Hippocampal formation (tissue), 2 donors: ENCODE measurements at places on chromosomes 11 and 22.

- DNase-seq, result no peak
Observed at GRCh38 chr11:91239359-91239758, 985.3 kb upstream of the FAT3 start.

DNA sequence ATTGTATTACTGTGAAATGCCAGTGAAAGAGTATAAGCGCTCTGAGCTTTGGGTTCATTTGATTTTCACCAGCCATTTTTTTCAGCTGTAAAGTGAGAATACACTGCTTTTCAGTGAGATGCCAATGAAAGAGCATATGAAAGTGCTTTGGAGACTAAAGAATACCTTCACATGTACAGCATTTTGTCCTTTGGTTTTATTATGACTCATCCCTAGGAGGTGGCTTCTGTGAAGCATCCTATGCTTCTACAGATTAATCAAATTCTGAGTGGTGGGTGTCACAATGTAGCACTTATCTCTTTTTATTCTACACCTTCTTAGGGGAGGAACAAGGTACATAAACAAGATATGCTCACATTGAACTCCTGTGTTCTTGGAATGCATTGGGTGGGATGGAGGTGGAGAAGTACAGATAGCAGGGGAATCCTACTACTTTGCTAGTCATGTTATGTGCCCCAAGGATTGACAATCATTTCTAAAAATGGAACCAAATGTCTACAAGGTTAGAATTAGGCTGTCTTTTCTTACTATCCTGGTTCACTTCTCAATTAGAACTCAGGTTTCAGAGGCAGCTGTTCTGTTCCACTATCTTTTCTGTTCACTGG, 18.7 kb downstream of the TRIM44 start:
- no peak for DNase-seq

GRCh38 chr11:40393511-40393910, 1065.9 kb downstream of the LRRC4C start:
- DNase-seq, result no peak

DNA sequence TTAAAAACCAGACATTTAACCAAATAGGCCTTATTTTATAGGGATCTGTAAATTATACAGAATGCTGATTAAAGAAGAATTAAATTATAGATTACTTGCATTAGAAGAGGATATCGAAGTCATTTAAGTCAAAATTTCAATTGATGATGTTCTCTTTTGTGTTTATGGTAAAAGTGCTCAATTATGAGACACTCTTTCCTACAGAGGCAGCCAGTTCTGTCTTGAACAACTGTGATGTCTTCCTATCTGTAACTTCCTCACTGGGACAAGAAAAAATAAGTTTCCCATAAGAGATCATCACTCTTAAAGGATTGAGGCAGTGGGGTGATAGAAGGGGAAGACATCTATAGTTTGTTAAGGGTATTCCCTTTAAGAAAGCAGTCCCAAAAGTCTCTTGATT, 613.5 kb downstream of the INSC start:
- no peak for DNase-seq

- no peak for DNase-seq
Observed at GRCh38 chr11:120722524-120722923, 211.0 kb downstream of the GRIK4 start.

DNA sequence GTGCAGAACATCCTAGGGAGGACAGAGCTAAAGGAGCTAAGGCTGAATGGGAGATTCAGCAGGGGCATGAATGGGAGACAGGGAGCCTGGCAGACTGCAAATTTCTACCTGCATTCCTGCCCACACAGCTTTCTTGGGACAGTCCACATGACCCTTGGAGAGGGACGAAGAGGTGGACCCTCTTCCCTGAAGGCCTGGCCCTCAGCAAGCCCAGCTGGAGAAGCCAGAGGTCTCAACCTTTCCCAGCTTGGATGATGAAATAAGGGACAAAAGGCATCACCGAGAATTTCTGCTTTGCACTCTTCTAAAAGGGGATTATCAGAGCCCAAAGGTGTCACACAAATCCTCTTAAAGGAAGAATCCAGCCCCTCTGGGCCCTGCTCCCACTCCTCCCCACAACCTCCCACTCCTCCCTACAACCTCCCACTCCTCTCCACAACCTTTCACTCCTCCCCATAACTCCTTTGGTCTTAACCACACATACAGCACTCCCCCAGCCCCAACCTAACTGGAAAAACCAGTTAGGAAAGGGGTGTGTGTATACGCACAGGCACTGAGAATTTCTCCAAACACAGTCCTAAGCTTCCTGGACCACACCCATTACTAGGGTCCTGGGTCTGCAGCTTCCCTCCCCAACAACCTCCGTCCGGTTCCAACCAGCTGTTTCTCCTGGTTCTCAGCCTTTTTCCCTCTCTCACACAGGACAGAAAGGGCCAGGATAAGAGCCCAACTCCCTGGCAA, 38.4 kb downstream of the RPL27A start:
- DNase-seq, result no peak

DNA sequence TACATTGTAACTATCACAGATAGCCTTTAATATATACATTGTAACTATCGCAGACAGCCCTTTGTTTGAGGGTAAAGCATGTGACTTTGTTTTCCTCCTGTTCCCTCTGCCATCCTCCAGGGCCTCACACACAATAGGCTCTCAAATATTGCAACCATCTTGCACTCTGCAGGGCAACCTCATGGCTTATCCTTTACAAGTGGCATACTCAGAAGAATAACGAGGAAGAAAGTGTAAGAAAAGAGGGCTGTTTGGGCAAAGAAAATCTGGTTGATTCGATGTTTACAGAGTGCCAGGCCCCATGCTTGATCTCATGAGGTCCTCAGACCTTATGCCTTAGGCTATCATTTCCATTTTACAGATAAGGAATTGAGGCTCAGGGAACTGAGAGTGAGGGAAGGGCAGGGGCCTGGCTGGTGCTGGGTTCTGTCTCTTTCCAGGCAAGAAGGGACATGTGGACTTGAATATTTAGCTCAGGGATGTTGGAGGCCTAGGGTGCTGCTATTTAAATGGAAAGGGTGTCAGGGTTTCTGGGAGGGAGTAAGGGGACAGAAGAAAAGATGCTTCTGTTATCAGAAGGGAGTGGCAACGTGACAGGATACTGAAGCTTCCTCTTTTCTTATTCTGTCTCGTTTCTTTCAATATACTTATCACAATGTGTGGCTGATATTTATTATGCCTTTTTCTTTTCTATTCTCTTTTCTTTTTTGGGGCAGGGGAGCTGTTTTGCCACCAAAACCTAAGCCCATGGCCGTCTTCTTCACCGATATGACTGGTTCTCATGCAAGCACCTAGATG, 1.1 kb upstream of the SAMM50 start:
- DNase-seq, result no peak

DNA sequence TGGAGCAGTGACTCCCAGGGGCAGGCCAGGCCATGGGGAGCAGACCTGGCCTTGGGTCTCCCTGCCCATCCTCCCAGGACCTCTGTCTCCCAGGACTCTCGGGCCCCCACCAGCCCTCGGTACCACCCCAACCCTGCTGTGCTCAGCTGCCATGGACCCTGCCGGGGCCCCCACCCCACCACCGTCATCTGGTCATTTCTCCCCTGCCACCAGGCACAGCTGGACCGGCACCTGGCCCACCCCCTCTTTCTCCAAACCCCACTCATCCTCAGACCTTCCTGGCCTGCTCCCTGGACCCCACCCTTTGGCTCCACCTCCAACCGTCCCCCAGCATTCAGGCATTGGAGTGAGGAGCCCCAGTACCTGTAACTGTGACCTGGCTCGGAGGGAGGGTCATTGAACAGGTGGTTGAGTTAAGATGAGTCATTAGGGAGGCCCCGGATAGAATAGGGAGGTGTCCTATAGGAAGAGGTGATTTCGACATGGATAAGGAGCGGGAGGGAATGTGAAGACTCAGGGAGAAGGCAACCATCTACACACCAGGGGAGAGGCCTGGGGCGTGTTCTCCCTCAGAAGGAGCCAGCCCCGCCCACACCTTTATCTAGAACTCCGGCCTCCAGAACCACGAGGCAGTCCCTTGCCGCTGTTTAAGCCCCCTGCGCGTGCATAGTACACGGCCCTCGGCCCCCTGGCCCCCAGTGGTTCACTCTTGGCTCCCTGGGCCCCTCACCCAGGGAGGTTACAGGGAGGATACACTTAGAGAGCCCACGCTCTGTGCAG, 1395.9 kb downstream of the BRD1 start:
- no peak for DNase-seq

DNA sequence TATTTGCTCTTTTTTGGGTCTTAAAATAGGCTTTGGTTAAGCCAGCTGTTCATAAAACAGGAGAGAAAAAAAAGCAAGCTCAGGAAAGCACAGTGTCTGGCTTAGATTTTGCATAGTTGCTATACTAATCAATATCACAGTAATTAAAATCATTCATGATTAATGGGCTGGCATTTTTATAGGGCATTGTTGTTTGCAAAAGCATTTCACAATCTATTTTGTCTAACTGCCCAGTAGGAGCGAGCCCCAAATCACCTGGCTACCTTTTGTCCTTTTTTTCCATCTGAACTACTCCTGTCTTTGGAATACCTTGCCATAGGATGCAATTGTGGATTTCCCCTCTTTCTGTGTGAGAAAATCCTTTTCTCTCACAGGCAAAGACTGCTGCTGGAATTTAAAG, 619.8 kb downstream of the JRKL start:
- DNase-seq, result no peak

DNA sequence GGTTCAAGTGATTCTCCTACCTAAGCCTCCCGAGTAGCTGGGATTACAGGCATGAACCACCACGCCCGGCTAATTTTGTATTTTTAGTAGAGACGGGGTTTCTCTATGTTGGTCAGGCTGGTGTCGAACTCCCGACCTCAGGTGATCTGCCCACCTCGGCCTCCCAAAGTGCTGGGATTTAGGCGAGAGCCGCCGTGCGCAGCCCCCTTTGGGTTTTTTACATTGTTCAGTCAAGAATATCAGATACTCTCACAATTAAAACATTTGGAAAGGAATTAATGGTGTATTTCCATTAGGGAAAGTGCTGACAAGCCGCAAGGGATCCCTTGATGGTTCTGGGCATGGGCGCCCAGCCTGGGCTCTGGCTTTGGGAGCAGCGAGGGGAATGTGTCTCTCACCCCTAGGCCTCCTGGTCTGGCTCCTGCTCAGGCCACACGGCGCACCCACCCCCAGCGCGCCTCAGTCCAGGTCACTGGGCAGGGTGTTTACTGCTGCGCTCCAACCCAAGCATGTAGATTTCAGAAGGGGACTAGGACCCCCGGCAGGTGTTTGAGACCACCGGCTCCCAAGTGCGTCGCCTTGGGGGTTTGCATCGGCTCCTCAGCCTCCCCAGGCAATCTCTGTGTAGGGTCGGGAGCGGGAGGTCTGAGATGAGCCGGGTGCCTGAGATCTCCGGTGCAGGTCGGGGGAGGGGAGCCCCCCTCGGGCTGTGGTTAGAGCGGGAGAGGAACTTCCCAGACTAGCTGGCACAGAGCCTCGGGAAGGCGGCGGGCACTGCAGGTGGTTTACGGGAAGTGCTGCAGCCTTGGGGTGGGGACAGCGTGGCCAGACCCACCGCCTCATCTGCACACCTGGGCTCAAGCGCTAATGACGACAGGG, 809 bp upstream of the IRF7 start:
- DNase-seq, result no peak

DNA sequence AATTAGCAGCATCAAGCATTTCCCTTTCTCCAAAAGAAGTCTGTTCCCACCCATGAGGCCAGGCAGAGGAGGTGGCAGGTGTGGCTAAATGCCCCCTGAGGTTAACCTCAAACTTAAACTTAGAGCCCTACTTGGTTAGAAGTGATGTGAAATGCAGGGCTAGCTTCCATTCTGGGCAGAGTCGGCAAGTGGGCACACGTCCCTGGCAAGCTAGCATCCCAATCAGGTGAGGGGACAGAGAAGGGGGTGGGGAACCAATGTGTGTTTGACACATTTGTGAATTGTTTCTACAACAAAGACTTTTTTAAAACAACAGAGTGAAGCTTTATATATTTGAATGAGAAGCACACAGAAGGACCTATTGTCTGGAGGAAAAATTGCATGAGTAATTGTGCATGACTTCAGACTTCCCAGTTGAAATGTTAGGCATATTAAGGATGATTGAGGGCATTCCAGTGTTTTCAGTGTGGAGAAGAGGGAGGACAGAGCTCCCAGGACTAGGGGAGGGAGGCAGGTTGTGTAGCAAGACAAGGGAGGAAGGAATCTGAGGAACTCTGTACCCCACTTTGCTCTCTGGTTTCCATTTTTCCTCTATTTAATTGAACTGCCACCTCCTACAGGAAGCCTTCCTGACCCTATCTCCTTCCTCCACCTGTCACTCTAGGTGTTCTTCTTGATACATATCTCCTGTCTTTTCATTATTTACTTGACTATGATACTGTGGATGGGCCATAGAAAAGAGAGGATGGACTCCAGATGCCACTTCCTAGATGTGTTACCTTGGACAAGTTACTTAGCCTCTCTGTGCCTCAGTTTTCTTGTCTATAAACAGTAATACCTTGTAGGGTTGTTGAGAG, 83.3 kb upstream of the PICALM start:
- peak; percentile 90 for DNase-seq

DNA sequence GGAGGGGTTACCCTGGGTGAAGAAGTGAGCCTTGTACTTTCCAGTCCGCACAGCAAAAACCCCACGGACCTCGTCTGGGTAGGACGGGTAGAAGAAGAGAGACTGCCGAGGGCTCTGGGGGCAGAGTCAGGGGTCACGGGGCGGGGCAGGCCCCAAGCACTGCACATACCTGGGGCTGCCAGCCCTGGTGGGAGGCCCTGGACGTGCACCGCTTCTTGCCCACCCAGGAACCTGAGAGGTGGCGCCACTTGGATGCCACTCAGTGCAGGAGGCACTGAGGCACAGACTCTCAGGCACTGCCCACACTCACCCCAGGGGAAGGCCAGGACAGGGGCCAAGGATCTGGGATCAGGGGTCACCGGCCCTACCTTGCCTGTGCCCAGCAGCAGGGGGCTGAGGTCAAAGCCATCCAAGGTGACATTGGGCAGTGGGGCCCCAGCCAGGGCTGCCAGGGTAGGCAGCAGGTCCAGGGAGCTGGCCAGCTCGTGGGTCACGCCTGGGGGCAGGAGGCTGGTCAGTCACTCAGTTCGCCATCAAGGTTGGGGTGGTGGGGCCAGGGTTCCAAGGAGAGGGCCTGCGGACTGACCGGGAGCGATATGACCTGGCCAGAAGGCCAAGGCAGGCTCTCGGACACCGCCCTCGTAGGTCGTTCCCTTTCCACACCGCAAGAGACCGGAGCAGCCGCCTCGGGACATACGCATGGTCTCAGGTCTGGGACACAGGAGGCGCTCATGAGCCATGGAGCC, 2.2 kb downstream of the ARSA start:
- DNase-seq, result no peak

GRCh38 chr11:2458321-2458720, 13.5 kb downstream of the KCNQ1 start:
- no peak for DNase-seq

DNA sequence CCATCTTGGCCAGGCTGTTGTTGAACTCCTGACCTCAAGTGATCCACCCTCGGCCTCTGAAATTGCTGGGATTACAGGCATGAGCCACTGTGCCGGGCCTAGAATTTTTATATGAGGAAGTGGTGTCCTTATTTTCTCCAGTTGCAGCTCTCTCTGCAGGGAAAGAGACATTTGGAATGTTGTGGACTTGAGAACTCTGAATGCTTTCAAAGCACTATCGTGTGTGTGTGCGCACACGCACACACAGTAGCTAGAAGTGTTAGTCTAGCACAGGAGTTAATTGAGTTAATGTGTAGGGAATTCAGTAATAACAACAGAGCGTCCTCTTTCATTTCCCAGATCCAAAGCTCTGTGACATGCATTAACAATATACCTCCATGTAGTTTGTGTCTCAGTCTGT, 164.0 kb upstream of the RASSF10 start:
- no peak for DNase-seq
